ENCODE measurements at places on chromosomes 16 and 17.

DNA sequence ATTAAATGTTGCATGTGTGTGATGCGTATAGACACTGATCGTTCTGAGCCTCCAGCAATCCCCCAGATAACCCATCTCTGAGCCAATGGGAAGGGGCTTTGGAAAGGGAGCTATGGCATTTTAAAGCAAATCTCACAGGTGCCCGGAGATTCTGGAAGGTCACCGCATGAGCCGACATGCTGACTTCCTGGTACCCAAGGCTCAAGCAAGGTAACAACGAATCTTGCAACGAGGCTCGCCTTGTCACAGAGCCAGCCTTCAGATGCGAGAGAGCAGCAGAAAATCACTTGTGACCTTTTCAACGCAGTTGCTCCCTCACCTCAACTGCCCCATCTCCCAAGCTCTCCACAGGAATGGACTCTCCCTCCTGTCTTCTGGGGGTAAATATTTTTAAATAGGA is 154.8 kb upstream of the CDH5 start:
- DNase-seq: no peak

DNA sequence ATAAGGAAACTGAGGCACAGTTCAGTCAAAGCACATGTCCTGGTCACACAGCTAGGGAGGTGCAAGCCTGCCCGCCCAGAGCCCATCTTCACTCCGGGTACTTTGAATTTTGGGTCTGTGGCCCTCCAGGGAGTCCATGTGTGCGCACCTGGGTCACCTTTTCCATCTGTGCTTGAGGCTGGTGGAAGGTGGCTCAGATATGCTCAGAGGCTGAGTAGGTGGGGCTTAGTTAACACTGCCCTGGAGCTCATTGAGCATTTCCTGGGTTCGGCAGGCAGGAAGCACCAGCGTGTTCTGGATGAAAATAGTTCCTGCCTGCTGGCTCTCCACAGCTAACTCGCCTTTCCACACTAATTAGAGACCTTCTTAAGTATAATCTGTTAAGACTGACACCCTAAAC is 19.2 kb downstream of the FAM234A start:
- no peak for DNase-seq

DNA sequence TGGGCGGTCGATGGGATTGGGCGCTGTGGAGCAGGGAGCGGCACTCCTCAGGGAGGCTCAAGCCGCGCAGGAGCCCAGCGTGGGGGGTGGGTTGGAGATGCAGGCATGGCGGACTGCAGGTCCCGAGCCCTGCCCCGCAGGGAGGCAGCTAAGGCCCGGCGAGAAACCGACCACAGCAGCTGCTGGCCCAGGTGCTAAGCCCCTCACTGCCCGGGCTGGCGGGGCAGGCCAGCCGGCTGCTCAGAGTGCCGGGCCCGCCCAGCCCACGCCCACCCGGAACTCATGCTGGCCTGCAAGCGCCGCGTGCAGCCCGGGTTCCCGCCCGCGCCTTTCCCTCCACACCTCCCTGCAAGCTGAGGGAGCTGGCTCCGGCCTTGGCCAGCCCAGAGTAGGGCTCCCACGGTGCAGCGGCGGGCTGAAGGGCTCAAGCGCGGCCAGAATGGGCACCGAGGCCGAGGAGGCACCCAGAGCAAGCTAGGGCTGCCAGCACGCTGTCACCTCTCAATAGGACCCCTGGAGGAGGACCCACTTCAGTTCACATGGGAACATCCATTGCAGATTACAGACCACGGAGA is 20.5 kb upstream of the METTL16 start:
- no peak for DNase-seq

DNA sequence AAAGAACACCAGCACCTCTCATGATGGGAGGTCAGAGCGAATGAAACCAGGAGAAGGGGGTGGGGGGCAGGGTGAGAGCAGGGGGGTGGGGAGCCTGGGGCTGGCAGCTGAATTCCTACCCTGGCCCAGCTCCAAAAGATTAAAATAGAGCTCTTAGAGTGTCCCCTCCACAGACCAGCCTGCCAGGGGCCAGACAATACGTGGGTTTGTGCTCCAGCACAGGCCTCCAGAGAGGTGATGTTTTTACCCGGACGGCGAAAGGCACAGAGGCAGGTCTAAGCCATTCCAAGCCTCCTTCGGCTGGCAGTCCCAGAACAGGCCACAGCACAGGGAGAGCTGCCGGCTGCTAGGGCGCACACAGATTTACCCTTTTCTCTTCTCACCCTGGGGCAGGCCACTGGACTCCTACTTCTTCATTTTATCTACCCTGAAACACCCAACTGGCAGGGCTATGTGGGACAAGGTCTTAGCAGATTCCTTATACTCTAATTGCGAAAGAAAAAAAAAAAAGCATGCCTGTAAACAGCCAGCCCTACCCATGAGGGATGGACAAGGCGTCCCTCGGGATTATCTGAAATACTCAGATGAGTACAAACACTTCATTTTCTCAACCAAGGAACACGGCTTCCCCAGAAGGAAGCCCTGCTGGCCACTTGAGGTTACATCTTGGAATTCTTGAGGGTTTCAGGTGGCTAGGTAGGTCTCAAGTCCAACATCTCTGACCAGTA is 71.9 kb upstream of the NOG start:
- DNase-seq: no peak

DNA sequence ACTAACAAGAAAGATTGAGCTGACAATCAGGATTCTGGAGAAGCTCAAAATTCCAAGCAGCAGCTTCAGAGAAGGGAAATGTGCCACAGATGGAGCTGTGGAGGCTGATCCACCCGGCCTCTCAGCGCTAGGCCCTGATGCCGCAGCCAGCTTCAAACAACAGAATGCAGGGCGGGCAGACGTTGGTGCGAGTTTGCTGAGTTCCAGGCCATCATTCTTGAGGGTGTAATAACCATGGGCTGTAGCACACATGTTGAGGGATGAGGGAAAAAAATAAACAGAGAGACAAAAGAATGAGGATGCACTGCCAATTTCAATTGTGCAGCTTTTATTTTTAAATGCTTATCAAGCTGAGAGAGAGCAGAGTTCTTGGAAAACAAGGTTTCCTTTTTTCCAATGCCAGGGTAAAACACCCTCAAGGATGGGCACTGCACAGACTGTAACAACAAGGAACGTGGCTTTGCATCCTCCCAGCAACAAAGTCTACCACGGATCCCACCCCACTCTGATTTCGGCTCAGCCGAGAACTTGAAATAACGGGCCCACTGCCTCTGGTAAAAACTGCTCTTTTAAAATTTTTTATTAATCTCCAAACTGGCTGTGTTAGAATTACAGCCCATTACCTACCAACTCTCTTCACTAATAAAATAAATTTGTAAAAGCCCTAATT is 90.2 kb downstream of the SMG6 start:
- DNase-seq: no peak

GRCh38 chr16:29784901-29785500 is 5.5 kb upstream of the KIF22 start:
- DNase-seq: peak; percentile 60

- DNase-seq: no peak
Observed at GRCh38 chr17:35674552-35674951, 56.9 kb upstream of the RASL10B start.

- no peak for DNase-seq
Observed at GRCh38 chr17:81365601-81366585, 29.4 kb upstream of the BAHCC1 start.

GRCh38 chr17:7207120-7208001 is 12.3 kb downstream of the DLG4 start:
- DNase-seq: no peak

- DNase-seq: no peak
Observed at GRCh38 chr17:20257008-20257407, 210.3 kb downstream of the LGALS9B start.

DNA sequence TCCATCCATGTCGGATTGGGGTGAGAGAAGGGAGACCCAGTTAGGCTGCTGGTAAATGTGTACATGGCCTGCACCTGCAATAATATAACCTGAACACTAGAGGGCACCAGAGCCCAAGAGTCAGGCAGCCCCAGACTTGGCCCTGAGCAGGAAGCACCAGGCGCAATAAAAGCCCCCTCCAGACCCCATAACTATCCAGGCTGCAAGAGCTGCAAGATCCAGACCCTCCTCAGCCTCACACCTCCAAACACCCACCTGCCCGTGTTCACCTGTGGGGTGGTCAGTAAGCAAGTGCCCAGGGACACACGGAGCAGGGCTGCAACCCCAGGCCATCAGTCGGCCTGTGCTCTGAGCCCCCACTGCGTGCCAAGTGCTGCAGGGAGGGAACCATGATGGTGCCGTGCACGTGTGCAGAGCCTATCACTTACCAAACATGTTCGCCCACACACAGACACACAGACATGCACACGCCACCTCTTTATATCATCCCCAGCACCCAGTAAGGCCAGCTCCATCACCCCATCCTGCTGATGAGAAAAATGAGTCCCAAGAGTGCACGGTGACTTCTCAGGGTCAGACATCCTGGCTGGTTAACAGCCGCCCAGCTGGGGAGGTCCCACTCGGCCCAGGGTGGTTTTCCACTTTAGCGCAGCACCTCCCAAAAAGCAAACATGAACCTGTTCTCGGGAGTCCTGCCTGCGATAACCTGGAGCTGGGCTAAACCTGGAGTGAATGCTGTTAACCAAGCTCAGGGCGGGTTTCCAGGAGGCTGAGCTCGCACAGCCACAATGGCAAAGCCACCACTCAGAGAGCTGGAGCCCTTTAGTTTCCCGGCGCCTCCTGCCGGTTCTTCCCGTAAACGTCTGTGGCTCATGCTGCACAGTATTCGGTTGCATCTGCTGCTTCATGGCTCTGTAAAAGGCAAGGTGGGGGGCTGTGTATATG is 439.8 kb downstream of the SOX9 start:
- no peak for DNase-seq

DNA sequence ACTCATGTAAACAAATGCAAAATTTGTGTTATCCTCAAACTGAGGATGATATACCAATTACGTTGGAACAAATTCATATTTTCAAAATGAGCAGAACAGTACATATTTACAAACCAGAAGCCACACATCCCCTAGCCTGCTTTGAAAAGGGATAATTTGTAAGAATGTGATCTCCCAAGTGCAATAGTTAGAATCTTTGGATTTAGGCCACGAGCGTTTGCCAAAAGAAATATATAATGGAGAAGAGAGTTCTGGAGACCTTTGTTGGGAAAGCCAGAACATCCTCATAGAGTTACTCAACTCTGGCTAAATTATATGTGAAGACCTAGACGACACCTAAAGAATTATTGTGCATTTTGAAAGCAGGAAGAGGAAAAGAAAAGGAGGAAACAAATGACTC is 449.3 kb downstream of the KCNJ2 start:
- no peak for DNase-seq

DNA sequence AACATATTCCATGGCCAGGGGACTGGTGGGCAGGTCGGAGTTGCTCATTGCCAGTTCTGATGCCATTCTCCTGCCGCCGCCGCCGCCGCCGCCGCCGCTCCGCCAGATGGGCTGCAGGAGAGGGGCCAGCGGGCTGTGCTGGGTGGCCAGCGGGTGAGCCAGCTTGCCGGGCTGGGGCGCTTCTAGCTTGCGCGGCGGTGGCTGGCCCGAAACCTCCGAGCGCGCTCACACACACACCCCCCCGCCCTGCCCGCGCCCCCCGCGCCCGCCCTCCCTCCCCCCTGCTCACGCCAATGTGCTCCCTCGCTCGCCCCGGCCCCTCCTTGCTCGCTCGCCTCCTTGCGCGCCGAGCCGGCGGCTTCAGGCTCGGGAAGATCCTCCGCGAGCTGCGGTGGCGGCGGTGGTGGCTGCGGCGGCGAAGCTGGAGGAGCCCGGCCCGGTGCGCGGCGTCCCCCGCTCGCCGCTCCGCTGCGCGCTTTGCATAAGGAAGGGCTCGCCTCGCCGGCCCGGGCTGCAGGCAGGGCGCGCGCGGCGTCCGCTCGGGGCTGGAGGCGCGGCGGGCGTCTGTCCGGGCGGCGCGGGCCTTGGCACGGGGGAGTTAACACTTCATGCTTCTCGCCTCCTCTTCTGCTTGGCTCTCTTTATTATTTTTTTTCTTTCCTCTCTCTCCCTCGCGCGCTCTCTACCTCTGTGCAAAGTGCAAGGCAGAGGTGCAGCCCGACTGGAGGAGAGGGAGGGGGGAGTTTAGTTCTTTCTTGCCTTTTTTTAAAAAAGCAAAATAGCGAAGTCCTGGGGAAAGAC is 500 bp downstream of the MAF start:
- DNase-seq: peak; percentile 62

GRCh38 chr16:52294660-52295059 is 252.3 kb downstream of the TOX3 start:
- DNase-seq: no peak

- no peak for DNase-seq
Observed at GRCh38 chr17:34758316-34758715, 178.9 kb downstream of the TMEM132E start.

DNA sequence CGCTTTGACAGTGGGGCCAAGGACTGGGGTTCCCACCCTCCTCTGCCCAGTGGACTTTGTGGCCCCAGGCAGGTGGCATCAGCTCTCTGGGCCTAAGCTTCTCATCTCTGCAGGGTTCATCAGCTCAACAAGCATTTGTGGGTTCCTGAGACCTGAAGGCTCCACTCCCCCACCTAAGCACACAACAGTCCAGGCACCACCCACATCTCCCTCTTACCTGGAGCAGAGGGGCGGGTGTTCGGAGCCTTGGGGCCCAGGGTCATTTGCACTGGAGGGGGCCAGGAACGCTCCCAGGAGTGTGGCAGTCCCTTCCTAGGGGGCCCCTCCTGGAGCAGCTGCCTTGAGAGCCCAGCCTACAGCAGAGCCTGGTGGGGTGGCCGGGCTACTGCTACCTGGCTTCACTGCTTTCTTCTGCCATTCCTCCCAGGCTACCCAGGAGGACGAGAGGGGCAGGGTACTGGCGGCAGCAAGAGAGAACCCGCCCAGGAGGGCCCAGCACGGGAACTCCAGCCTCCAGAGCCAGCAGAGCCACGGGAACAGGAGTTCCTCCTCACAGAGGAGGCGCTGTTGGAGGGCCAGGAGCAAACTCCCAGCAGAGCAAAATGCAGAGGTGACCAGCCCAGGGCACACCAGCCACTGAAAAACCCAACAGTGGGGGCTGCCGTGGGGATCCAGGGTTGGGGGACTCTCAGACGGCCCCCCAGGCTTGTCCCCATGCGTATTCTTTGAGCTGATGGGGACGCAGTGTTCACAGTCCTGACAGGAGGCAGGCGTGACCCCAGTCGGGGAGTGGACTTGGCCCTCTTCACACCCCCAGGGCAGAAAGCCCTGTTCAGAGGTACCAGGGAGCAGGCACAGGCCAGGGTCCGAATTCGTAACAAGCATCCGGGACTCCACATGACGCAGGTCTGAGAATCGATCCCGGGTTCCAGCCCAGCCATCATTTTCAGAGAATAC is 35.1 kb upstream of the SLC38A10 start:
- DNase-seq: no peak

DNA sequence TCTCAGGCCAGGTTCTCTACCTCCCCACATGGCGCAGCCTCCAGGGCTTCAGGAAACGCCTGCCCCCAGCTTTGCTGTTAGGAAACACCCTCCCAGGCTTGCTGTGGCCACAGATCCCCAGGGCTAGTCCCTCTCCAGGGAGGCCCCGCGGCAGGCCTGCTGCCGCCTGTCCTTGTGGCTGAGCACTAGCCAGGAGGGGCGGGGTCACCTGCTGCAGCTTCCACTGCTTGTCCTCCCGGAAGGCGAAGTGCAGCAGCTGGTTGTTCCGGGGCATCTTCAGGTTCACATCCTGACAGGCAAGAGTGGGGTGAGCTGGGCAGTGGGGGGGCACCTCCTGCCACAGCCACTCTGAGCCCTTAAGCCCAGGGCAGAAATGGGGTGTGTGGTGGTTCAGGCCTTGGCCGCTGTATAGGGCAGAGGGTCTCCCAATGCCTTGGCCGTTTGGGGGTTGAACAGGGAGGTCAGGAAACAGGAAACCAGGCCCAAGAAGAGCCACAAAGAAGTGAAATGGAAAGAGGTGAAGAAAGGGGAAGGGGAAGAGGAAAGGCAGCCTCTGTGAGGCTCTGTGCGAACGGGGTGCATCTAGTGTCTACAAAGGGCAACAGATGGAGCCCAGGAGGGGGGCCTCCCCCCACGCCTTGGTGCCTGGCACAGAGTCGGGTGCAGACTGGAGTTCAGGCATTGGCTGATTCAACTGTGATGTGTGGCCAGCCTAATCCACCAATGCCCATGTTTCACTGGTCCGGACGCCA is 2.0 kb downstream of the ROGDI start:
- DNase-seq: no peak

Measured in left kidney (tissue), 8 donors.